Osteoblast (primary cell): ENCODE measurements at places on chromosomes 1 and 21. TPM values are rescaled to one million over a fixed set of nuclear protein-coding genes. Genes with fewer than 3 reads are reported as not detected.

Gene CZIB
- 63.7 and 65.4 TPM in 2 replicates for total RNA-seq

Gene EPHA10
- not detected in 2 replicates for total RNA-seq

Gene S100A16
- 160 and 190 TPM in 2 replicates for total RNA-seq

Gene USH2A
- under 0.01 and 0.29 TPM in 2 replicates for total RNA-seq

Gene GSTM1
- total RNA-seq = not detected in 2 replicates

Gene DLGAP3
- total RNA-seq = under 0.01 TPM in 1 of 2 replicates, not detected in the other

Gene RGS4
- 130 and 142 TPM in 2 replicates for total RNA-seq

Gene MAD2L2
- 20.6 and 22.7 TPM in 2 replicates for total RNA-seq

Gene SYT14
- 0.29 and 0.36 TPM in 2 replicates for total RNA-seq

Gene PRDM16
- total RNA-seq = 6.5 and 8.3 TPM in 2 replicates

Gene OR2T11
- total RNA-seq = not detected in 2 replicates

Gene HHAT
- total RNA-seq = 5.1 and 7.4 TPM in 2 replicates

Gene PLPP3
- 243 and 286 TPM in 2 replicates for total RNA-seq

Gene ATP1A4
- not detected in 2 replicates for total RNA-seq

Gene LAPTM5
- 0.72 and 1.8 TPM in 2 replicates for total RNA-seq

Gene CELA3A
- not detected in 2 replicates for total RNA-seq

Gene CFAP107
- not detected in 2 replicates for total RNA-seq

Gene HMGN1
- 130 and 154 TPM in 2 replicates for total RNA-seq

Gene CEP170
- total RNA-seq = 90.5 and 102 TPM in 2 replicates

Gene SOX13
- total RNA-seq = 6.8 and 9.0 TPM in 2 replicates

Gene OR14K1
- total RNA-seq = 0.36 TPM in 1 of 2 replicates, not detected in the other

Gene FMO1
- not detected in 2 replicates for total RNA-seq

Gene PDZK1IP1
- total RNA-seq = not detected in 2 replicates

Gene FCGR3B
- not detected in 2 replicates for total RNA-seq

Gene DCLRE1B
- 3.6 and 4.7 TPM in 2 replicates for total RNA-seq

Gene CD53
- total RNA-seq = 0.29 and 0.36 TPM in 2 replicates

Gene SDC3
- total RNA-seq = 38.0 and 39.8 TPM in 2 replicates

Gene CFH
- 145 and 164 TPM in 2 replicates for total RNA-seq

Gene NR5A2
- not detected in 2 replicates for total RNA-seq

Gene CD48
- under 0.01 TPM in 1 of 2 replicates, not detected in the other for total RNA-seq

Gene LRRC53
- not detected in 2 replicates for total RNA-seq

Gene SLAMF9
- total RNA-seq = not detected in 2 replicates

Gene LCE1D
- not detected in 2 replicates for total RNA-seq

Gene CFHR2
- total RNA-seq = not detected in 2 replicates

Gene SPRR1A
- total RNA-seq = not detected in 2 replicates

Gene MYCL
- 0.72 and 0.88 TPM in 2 replicates for total RNA-seq

Gene NLRP3
- 0.36 and 0.59 TPM in 2 replicates for total RNA-seq

Gene TEX38
- total RNA-seq = 0.29 TPM in 1 of 2 replicates, not detected in the other

Gene SGIP1
- total RNA-seq = 17.4 and 31.5 TPM in 2 replicates

Gene BMP8B
- 0.29 and 0.36 TPM in 2 replicates for total RNA-seq

Gene RAB25
- not detected in 2 replicates for total RNA-seq

Gene RHCE
- total RNA-seq = 0.72 and 0.88 TPM in 2 replicates

Gene LRRC8C
- 2.1 and 2.2 TPM in 2 replicates for total RNA-seq

Gene C1orf167
- under 0.01 TPM in 1 of 2 replicates, not detected in the other for total RNA-seq

Gene SLC6A9
- 18.5 and 19.4 TPM in 2 replicates for total RNA-seq

Gene GREM2
- total RNA-seq = 4.7 and 5.6 TPM in 2 replicates

Gene CREB3L4
- 7.2 and 8.8 TPM in 2 replicates for total RNA-seq

Gene MSH4
- total RNA-seq = under 0.01 and 0.29 TPM in 2 replicates

Gene FCRL5
- under 0.01 TPM in 1 of 2 replicates, not detected in the other for total RNA-seq

Gene SH2D2A
- total RNA-seq = 0.29 and 0.36 TPM in 2 replicates

Gene C4BPA
- total RNA-seq = not detected in 2 replicates

Gene ATP1A2
- total RNA-seq = 0.72 and 1.2 TPM in 2 replicates

Gene RPE65
- not detected in 2 replicates for total RNA-seq

Gene LEPROT
- total RNA-seq = 87.9 and 111 TPM in 2 replicates

Gene RXFP4
- not detected in 2 replicates for total RNA-seq

Gene AKR7A3
- 0.72 and 1.2 TPM in 2 replicates for total RNA-seq

Gene RIPK4
- 0.29 and 2.2 TPM in 2 replicates for total RNA-seq
